ENCODE measurements at places on chromosomes 1 and 21.

- no peak for DNase-seq
Observed at GRCh38 chr1:187605736-187606135, 777.0 kb downstream of the PLA2G4A start.

GRCh38 chr1:186629341-186629740, 50.9 kb downstream of the PTGS2 start:
- no peak for DNase-seq

GRCh38 chr1:192635939-192636338, at the start of gene RGS13:
Gene RGS13 (plus strand): TSS chr1:192636147. CDS start chr1:192644335, 8,188 bp downstream.
- DNase-seq, result no peak

- DNase-seq, result no peak
Observed at GRCh38 chr1:21265644-21266043, 24.6 kb downstream of the ECE1 start.

GRCh38 chr1:112522621-112523020, 13.9 kb downstream of the WNT2B start:
- no peak for DNase-seq

GRCh38 chr1:149936992-149937705, 470 bp upstream of the MTMR11 start:
- DNase-seq, result no peak

- DNase-seq, result no peak
Observed at GRCh38 chr1:6465461-6466005, 440 bp downstream of the TNFRSF25 start.

DNA sequence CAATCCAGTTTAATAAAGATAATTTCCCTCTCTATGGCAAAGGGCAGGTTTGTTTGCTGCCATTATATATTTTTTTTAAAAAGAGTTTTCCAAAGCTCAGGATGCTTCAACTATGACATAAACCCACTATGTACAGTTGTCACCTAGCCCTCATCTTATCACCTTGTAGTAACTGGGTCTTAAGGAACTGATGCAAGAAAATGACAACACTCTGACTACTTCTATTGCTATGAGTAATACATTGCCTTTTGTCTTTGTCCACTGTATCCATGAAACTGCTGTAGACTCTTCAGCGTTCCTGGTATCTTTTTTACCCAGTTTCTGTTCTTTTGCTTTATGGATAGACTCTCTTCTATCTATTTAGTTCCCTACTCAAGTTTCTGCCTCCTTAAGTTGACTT, 586.5 kb downstream of the NEGR1 start:
- DNase-seq, result no peak

- DNase-seq, result no peak
Observed at GRCh38 chr1:93591676-93592550, 89.7 kb downstream of the BCAR3 start.

DNA sequence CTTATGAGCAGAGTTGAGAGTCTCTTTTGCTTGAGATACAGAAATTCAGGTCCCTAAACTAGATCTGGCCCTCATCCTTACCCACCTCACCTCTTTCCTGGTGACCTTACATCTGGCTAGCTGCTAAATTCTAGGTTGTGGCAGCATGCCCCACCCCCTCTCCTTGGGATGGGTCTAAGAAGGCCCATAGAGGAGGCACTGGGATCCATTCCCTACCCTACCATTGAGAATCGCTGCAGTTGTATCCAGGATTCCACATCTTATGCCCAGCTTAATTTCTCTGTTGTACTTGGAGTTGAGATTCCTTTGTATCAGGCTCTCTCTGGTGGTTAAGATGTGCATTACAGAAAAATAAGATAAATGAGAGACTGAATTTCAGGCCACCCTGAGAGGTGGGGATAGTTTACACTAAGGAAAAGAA, 9.5 kb upstream of the TMEM39B start:
- DNase-seq, result no peak

DNA sequence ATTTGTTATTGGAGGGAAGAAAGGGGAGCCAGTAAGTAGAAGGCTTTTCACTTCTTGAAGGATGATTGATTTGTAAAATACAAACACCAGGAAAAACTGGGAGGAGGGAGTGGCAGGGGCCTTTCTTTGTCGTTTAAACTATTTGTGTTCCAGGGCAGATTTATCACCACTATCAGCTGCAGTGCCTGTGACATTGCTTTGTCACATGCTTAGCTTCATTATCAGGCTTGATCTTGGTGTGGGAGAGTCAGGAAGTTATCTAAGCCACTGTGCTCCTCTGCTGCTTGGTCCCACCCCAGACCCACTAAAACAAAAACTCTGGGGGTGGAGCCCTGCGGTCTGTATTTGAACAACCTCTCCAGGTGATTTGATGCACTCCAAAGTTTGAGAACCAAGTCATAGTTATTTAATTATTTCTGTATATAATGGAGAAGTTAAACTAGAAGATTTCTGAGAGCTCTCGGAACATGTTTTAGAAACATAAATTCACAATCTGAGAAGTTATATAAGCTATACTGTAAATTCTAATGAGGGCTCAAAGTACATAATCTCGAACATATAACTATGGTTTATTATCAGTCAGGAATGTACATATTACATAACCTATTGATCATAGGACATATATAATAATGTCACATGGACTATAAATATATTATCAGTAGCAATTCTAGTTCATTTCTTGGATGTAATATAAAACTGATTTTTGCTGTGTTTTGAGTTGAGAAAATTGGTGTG, 87.9 kb downstream of the CDC14A start:
- no peak for DNase-seq

GRCh38 chr21:35035581-35035980, 13.5 kb downstream of the RUNX1 start:
- no peak for DNase-seq

DNA sequence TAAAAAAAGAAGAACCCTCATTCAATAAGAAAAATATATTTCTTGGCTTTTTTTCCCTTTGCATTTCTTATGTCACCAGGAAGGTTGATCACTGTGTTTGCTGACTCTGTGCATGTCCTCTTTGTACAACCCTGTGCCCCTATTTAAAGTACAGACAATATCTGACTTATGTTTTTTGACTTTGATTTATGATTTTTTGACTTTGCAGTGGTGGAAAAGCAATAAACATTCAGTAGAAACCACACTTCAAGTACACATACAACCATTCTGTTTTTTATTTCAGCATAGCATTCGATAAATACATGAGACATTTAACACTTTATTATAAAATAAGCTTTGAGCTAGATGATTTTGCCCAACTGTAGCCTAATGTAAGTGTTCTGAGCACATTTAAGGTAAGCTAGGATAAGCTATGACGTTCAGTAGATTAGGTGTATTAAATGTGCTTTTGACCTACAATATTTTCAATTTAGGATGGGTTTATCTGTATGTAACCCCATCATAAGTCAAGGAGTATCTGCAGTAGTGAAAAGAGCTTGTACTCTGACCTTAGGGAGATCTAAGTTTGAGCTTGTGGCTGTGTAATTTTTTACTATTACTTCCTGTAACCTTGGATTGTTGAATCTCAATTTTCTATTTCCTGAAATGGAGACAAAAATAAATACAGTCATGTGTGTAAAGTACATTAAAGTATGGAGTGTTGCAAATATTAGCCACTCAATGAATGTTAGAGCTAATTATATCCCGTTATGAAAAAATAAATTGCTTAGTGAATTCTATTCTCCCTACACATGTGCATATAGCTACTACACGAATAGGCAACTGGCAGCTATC, 1.2 kb downstream of the RNASEL start:
- no peak for DNase-seq

- no peak for DNase-seq
Observed at GRCh38 chr1:209583408-209583807, at the start of gene CAMK1G. Gene CAMK1G (plus strand): TSS chr1:209583714. CDS start chr1:209594984, 11,270 bp downstream.

DNA sequence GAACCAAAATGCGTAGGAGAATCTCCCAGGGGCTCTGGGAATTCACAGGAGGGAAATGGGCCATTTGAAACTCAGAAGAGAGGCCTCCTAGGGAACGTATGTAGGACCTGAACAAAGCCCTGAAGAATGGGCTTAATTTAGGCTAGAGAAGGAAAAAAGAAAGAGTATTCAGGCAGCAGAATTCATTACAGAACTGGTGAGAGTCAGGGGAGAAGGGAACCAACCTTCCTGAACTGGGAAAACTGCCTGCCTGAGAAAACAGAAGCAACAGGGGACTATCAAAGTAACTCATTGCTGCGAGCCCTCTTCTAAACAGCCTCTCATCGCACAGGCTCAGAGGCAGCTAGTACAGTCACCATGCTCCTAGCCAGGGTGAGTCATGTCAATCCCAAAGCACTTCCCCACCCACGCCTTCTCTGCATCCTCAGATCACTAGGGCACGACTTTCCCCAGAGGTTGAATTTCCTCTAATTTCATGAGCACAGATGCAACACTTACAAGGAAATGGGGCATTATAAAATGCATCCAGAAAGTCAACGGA, 98.1 kb downstream of the ADSS2 start:
- DNase-seq, result no peak

DNA sequence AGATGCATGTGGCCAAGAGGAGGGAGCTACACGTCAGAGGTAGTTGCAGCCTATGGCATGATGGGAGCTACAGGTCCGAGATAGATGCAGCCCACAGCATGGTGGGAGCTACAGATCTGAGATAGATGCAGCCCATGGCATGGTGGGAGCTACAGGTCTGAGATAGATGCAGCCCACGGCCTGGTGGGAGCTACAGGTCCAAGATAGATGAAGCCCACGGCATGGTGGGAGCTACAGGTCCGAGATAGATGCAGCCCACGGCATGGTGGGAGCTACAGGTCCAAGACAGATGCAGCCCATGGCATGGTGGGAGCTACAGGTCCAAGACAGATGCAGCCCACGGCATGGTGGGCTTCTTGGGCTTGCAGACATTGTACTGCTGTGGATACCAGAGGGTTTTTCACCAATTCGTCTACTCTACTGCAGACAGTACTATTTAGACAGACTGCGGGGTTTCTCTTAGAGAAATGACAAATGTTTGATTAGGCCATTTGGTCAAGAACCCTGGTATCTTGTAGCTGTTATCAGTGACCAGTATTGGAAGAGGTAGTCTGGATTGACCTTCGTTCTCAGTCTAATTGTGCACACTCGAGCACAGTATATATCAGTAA, 127.4 kb downstream of the DHRS3 start:
- DNase-seq, result peak; percentile 71

- DNase-seq, result no peak
Observed at GRCh38 chr1:76013206-76013581, 61.4 kb upstream of the ST6GALNAC3 start.

DNA sequence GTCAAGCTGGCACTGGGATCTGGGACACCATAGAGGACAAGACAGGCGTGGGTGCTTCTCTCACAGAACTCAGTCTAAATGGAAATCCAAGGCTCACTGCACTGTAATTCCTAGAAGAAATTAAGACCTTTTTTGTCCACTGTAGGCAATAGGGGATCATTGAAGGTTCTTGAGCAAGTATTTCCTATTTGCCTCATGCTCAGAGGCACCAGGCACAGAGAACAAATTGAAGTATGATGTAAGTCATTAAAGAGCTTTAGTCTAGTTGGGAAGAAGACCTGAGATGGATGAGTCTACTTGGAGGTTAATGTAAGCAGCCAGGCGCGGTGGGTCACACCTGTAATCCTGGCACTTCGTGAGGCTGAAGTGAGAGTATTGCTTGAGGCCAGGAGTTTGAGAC, 34.6 kb downstream of the EIF2D start:
- no peak for DNase-seq

- no peak for DNase-seq
Observed at GRCh38 chr1:96730574-96731298, 9.2 kb downstream of the PTBP2 start.

DNA sequence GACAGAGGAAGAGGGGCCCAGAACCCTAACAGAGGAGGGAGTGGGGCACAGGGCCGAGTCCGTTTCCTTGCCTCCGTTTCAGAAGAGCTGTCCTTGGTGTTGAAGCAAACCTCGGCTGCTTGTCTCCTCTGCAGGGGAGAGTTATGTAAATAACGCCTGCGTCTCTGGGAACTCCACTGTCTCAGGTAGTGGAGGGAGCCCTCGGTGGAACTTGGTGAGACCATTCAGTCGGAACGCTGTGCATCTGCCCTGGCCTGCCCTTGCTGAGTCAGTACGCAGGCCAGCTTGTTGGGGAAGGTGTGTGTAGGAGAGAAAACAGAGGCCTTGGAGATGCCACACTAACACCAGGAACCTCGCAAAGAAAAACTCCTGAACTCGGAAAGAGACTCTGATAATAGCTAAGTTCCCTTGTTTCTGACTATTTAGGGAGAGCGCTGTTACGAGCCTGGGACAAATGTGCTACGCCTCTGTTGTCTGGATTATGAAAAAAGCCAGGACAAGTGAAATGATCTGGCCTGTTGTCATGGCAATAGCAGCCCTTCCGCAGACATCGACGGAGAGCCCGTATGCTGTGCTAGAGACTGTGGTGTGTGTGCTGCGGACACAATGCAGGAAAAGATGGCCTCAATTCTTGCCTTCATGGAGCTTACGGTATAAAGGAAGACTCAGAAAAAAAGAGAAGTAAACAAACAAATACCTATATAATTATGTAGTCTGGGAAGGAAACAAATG, 94.6 kb upstream of the AKT3 start:
- DNase-seq, result no peak

- DNase-seq, result no peak
Observed at GRCh38 chr1:228414511-228415211, 2.0 kb downstream of the TRIM17 start.

DNA sequence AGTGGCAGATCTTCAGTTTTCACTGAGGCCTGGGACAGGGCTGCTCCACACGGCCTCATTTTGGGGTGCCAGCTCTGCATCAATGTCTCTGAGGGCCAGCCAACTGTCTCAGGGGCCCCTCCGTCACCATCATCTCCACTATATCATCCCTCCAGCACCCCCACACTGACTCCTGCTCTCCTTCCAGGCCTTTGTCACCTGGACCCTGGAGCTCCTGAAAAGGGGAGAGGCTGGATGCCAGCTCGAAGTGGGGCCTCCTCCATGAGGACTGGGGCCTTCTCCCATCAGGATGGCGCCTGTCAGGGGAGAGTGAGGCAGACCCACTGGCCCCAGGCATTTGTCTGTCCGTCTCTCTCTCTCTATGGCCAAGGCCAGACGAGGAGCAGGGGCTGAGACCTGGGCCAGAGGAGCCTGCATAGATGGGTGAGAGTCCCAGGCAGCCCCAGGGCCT, 44.7 kb upstream of the LRP8 start:
- DNase-seq, result no peak

DNA sequence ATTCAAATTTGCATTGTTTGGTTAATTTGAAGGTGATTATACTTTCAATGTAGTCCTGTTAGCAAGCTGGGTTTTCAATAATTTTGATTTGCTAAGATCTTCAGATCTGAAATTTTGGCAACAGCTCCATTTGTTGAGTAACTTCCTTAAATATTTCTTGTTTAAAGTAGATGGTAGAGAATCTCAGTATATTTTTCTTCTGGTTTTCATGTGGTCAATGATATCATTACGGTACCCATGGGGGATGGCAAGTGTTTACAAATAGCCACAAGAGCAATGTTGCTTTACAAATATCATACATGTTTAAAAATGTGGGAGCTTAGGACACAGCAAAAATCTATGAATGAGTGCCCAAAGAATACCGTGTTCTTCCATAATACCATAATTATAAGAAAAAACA, 175.9 kb downstream of the IFI44 start:
- DNase-seq, result no peak

- no peak for DNase-seq
Observed at GRCh38 chr1:19921310-19921709, 2.1 kb downstream of the PLA2G2E start.

GRCh38 chr1:14529475-14529874, 69.0 kb upstream of the KAZN start:
- no peak for DNase-seq
